EL (cell line): ENCODE measurements at places on chromosomes 3 and 15.
A peak's percentile ranks its signal among the peaks of the same experiment; 100 is the strongest.

GRCh38 chr3:187843654-187844053, 98.4 kb upstream of the BCL6 start:
- no peak for DNase-seq

DNA sequence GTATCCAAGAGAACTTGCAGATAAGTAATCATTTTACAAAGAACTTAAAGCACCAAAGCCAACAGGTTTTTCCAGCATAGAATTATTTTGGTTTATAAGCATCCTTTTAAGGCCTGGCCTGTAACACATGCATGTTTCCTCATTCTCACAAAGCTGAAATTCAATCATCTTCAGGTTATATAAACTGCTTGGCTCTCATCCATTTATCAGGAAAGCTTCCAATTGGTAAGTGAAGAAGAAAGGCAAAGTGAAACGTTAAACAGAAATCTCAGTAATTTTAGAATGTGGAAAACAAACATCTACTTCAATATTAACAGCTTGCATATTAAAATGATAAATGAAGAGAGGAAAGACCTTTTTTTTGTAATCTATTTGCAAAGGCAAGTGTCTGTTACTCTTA, 1.6 kb downstream of the SERP1 start:
- peak; percentile 12 for DNase-seq

DNA sequence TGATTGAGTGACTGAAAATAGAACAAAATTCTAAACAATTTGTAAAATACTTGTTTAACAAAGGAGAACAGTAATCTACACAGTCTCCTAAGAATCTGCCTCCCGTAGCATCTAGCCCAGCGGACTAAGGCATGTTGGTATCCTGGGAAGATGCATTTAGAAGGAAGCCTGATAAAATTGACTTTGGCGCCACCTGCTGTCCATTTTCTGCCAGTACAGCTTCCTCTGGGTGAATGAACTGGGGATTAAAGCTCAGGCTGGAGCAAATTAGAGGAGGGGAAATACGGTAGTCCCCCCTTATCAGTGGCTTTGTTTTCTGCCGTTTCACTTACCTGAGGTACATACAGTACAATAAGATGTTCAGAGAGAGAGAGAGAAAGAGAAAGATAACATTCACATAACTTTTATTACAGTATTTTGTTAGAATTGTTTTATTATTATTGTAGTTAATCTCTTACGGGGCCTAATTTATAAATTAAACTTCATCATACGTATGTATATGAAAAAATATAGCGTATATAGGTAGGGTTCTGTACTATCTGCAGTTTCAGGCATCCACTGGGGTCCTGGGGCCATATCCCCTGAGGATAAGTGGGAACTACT, 191.6 kb downstream of the GAP43 start:
- peak; percentile 79 for DNase-seq

DNA sequence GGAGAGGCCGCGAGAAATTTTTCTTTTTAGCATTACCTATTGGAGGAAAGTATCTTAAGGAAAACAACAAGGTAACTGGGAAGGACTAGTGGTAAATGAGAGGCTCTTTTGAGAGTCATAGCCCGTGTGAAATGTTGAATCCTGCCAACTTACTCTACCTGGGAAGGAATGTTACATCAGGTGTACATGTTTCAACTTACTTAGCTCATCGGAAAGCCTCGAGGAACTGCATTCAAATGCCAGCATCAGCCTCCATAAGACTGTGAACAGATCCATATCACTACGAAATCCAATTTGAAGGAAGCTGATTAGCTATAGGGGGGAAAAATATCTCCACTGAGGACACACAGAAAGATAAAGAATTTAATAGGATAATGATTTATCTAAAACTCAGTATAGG, 72.3 kb upstream of the PDZRN3 start:
- no peak for DNase-seq

- DNase-seq: no peak
These were observed 159.6 kb downstream of the GREM1 start for GRCh38 chr15:32877252-32878019.

GRCh38 chr3:114455432-114455831, 161.6 kb downstream of the TIGIT start:
- no peak for DNase-seq

DNA sequence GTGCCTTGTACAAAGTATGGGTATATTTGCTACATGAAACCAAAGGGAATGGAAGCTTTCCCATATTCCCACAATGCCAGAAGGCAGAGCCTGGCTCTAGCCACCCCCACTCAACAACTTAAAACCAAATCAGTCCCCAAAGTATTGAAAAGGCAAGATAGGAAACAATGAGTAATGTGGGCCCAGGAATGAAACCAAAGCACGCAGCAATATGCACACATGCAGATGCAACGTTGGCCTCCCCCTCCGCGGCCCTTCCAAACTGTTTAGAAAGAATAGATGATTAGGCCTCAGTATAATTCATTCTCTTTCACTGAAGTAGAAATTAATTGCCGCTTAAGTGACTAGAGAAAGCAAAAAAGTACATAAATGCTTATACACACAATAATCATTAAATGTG, 59.1 kb downstream of the THRB start:
- no peak for DNase-seq

DNA sequence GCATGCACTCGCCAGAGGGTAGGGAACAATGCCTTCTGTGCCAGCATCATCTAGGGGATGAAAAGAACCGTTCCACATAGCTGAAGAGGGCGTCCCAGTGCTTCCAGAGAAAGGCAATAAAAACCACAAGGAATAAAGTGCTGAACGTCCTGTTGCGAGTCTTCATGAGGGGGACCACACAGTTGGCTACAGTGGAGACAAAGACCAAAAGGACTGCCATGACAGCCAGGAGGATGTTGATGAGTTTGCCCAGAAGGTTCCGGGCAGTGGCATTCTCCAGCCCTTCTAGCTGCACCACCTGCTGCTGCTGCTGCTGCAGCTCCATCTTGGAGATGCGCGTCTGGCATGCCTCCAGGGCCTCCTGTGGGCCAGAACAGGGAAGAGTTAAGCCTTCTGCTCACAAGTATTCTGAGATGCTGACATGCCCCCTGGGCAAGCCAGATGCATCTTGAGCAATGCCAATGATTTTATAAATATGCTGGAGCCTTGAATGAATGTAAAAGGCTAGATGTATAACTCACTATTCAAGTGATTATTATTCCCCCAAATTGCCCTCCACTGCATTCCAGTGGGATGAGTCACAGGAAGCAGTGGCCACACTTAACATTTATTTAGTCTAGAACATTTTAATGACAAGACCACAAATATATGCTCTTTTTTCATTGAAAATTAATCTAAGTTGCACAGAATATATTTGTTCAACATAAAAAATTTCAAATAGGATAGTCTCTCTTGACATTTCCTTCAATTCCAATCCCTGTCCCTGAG, 45.1 kb upstream of the PLXND1 start:
- DNase-seq: peak; percentile 95
